Astrocyte of the cerebellum (primary cell): ENCODE measurements at places on chromosomes 4 and X.

DNA sequence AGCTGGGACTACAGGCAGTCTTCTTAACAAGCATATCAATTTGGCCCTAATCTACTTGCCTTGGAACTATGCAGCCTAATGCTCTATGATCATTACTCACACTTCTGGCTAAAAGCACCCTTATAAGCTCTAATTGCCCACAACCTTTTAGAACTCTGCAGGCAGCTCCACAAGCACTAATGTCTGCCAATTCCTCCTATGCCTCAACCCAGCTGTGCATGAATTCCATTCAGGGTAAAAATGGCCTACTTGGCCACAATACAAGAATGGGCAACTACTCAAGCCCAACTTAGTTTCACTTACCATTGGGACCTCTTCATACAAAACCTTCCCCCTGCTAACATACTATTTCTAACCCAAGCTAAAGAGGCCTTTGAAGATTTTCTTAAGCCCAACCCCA is 51.7 kb downstream of the ZNF718 start:
- DNase-seq, result no peak

- no peak for DNase-seq
Measured at GRCh38 chrX:50114113-50114512, 86.7 kb downstream of the AKAP4 start.

DNA sequence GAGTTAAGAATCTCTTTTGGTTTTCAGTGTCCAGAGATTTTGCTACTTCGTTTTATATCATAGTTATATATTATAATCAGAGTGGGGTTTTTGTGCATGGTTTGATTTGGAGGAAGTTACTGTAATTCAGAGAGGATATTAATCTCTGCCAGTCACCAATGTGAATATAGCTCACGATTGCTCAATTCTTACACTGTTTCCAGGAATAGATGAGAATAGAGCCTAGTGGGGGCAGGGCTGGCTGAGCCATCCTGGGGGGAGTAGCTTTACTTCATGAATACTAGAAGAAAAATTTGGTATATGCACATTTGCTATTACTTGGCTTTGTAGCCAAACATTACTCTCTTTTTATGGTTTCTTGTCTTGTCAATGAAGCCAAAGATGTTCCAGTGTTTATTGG is 60.9 kb upstream of the TRPC3 start:
- DNase-seq, result no peak

DNA sequence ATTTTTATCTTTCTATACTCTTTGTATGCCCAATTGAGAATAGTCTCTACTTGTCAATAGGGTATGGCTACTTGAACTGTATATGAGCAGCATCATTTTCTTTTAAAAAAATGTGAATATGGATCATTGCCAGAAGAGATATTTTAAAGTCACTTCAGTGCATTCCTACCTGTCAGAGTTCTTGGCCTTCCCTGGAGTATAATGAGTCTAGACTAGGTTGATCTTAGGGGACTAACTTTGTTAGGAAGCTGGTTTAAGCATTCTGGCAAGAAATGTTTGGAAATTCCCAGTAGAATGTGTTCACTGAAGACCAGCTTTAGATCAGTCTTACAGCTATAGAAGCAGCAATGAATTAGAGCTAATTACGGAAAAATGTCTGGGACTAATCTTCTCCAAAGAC is 178.2 kb downstream of the FAT4 start:
- no peak for DNase-seq

DNA sequence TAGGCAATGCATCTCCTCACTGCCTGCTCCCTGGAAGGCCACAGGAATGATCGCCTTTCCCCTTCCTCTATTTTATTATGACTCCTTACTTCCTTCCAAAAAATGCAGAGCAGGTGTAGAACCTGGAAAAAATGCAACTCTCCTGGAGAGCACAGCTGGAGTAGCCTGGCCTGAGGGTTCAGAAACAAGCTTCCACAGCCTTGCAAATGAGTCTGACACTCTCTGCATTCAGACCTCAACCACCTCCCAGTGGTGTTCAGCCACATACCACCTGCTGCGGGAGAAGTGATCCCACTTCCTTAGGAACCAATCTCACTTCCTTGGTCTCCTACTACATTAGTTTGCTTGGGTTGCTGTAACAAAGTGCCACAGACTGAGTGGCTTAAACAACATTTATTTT is 368.1 kb upstream of the NOCT start:
- no peak for DNase-seq

GRCh38 chr4:112321776-112322684 is 24.9 kb downstream of the ALPK1 start:
- peak; percentile 36 for DNase-seq

GRCh38 chrX:130975947-130976346 is 72.9 kb upstream of the ENOX2 start:
- DNase-seq, result peak; percentile 36

GRCh38 chr4:167020410-167020809 is 213.9 kb downstream of the SPOCK3 start:
- no peak for DNase-seq

DNA sequence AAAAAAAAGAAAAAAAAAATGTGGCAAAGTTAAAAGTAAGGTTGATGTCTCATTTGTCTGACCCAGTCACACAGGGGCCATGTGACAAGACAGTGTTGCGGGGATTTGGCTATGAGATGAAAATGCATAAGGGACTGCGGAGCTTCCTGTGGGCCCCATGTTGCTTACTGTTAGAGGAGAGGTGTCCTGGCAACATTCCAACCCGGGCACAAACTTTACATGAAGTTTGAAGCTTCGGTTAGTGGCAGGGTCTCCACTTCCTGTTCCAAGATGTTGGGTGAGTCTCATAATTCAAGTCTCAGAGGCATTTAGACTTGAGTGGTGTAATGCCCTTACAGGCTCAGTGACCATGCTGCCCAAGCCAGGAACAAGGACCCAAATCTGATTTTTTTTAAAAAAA is 111.3 kb downstream of the MAML3 start:
- no peak for DNase-seq

GRCh38 chr4:128675083-128675482 is 134.4 kb upstream of the JADE1 start:
- DNase-seq, result no peak

DNA sequence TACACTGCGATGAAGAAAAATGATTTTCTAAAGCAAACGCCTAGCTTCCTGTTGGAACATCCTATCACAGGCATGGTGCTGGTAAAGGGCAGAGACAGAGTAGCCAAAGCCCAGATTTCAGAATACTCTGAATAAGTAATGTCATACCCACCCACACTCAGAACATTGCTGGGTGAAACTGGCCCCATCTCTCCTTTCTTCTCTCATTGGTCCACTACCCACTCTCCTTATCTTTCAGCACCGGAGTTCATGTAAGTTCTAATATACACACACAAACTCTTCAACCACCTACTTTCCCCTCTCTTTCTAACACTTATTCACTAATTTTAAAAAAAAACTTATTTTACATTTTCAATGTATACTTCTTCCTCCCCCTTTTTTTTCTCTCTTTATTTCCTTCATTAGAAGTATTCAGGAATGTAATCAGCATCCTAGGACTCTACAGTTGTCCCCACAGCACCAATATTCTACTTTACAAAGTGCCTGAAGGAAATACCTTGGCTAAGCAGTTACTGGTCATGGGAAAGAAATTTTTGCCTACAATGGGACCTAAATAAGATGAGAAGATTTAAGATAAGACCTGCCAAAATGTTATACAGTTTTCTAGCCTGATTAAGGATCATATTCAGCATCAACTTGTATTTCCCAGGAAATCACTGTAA is 63.0 kb downstream of the SEC24D start:
- no peak for DNase-seq

DNA sequence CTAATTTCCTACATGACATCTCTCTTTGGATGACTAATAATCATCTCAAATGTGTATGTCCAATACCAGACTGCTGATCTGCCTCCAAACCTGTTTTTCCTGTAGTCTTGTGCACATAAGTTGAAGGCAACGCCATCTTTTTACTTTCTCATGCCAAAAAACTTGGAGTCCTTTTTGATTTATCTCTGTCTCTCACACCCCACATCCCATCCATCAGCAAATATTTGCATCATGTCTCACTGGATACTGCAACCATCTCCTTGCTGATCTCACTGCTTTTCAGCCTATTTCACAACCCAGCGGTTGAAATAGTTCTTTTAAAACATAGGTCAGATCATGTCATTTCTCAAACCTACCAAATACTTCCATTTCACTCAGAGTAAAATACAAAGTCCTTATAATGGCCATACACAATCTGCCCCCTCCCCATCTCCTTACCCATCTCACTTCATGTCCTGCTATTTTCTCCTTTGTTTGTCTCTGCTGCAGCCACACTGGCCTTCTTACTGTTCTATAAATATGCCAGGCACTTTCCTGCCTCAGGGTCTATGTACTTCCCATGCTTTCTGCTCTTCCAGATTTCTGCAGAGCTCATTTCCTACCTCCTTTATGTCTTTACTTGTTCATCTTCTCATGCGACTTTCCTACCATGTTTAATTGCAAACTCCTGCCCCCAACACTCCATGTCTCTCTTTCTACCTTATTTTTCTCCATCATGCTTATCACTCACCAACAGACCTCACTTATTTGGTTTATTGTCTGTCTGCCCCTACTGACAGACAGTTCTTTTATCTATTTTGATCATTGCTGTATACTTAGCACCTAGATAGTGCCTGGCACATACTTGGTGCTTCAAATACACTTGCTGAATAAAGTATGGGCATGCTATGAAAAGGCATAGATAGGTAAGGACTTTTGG is 98.8 kb downstream of the ANXA3 start:
- no peak for DNase-seq

DNA sequence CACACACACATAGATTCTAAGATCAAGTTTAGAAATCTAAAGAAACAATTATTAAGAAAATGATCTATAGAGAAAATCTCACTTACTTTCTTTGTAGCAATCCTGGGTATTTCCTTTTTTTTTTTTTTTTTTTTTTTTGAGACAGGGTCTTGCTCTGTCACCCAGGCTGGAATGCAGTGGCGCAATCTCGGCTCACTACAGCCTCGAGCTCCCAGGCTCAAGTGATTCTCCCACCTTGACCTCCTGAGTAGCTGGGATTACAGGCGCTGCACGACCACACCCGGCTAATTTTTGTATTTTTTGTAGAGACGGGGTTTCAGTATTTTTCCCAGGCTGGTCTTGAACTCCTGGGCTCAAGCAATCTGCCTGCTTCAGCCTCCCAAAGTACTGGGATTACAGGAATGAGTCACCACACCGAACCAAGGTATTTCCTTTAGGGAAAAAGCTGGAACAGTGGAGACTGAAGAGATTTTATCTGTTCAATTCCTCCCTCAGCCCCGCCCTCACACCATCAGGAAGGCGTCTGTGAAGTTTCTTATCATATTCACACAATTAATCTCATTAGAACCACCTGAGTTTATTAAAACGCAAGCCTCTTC is at the start of gene TRIML2:
Gene TRIML2, minus strand, starts transcription at position 447 of the 599 bp plus-strand sequence. CDS start 4,235 bp downstream, outside the sequence.
- no peak for DNase-seq

- no peak for DNase-seq
Measured at GRCh38 chrX:80578517-80579105, 158.4 kb downstream of the TENT5D start.

DNA sequence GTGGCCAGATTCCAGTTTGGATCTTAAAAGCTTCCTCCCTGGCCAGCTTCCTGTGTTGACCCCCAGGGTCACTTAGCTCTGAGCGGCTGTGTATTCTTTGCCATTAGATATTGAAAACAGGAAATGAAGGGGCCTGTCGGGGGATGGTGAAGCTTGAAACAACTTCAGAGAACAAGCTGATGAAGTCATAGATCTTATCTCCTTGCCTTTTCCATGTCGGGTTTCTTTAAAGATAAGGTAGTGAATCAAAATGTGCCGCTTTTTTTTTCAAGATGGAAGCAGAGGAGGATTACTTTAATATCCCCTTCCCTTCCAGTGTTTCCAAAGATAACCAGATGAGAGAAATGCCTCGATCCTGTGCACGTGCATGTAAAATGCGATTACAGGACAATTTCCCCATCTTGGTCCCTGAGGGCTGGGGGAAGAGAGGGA is 508.5 kb downstream of the MID1IP1 start:
- peak; percentile 1 for DNase-seq

DNA sequence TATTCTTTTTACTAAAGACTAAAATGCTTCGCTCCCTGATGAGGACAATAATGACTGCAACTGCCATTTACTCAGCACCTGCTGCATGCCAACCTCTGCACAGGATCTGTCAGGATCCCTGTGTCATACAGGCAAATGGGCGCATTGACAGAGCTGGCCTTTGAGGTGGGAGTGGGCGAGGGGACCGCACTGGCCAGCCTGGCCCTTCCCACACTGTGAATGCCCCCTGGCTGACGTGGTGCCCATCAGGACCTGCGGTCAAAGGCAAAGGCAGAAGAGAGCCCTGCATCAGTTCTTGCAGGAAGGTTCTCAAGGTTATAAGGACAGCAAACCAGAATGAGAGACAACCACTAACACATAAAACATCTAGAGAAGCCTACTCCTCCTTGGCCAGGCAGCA is 67.9 kb downstream of the HAUS3 start:
- DNase-seq, result no peak

- no peak for DNase-seq
Measured at GRCh38 chr4:13626492-13627177, 890 bp downstream of the BOD1L1 start.

DNA sequence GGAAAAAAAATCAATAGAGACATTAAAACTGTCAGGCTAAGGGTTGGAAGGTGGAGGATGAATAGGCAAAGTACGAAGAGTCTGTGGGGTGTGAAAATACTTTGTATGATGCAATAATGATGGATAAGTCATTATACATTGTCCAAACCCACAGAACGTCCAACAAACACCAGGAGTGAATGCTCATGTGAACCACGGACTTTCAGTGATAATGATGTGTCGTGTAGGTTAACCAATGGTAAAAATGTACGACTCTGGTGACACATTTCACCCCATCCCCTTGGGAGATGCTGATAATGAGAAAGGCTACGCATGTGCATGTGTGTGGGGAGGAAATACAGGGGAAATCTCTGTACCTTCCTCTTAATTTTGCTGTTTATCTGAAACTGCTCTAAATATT is 665.2 kb downstream of the FAT4 start:
- no peak for DNase-seq

- DNase-seq, result no peak
Measured at GRCh38 chr4:140704964-140705363, 51.2 kb downstream of the TBC1D9 start.

DNA sequence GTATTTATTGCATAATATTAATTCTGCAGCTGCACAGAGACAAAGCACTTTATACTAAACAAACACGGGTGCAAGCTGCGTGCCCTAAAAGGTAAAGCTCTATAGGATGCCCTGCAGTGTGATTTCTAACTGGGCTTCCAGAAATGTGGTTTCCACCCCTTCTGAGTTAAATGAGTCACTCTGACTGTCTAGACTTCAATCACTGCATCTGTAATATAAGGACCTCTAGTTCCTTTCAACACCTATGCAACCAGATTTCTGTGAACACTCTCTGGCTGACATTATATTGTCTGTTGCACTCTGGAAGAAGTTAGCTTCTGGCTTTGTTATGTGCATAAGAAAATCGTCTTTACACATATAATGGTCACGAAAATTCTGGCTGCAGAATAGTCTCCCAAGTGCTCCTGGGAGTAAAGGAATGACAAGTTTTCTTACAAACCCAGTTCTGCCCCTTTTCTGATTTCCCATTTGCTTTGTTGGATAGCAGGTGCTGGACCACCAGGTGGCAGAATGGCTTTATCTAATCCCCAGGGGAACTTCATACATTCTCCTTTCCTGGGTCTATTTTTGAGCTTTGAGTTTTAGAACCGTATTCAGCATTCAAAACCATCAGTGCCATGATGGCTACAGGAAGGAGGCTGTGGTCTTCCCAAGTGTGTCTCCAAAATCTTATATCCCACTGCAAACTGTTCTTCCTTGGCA is 842.2 kb downstream of the STIM2 start:
- no peak for DNase-seq
